Right renal cortex interstitium (tissue), 3 donors: ENCODE measurements at places on chromosomes 3 and 15. TPM values are rescaled to one million over a fixed set of nuclear protein-coding genes. Genes with fewer than 3 reads are reported as not detected.

The C3orf85 gene
- 19.0 TPM for polyA plus RNA-seq

DNA sequence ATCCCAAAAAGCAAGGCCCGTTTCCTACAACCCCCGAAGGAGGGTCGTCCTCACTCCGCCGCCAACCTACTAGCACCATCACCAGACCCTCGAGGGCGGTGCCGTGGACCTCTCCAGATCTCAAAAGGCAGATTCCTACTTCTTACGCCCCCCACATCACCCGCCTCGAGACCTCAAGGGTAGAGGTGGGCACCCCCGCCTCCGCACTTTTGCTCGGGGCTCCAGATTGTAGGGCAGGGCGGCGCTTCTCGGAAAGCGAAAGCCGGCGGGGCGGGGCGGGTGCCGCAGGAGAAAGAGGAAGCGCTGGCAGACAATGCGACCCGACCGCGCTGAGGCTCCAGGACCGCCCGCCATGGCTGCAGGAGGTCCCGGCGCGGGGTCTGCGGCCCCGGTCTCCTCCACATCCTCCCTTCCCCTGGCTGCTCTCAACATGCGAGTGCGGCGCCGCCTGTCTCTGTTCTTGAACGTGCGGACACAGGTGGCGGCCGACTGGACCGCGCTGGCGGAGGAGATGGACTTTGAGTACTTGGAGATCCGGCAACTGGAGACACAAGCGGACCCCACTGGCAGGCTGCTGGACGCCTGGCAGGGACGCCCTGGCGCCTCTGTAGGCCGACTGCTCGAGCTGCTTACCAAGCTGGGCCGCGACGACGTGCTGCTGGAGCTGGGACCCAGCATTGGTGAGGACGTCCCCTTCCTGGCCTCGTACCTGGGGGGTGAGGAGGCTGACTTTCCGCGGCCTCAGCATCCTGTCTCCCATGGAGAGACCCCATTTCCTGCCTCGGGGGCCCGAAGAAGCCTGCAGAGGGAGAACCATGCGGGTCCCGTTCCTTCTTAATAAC lies at the start of gene MYD88:
TSS of gene MYD88 (plus strand) at position 313 of the 842 bp plus-strand sequence. CDS start at position 353, 40 bp downstream.
- DNase-seq: no peak

GRCh38 chr3:77236118-77236517 lies 196.2 kb downstream of the ROBO2 start:
- DNase-seq: no peak

The INO80 gene
- 25.8 TPM for polyA plus RNA-seq

The SRGAP3 gene
- 15.4 TPM for polyA plus RNA-seq

GRCh38 chr3:126347543-126348161 lies 9.6 kb downstream of the KLF15 start:
- no peak for DNase-seq

DNA sequence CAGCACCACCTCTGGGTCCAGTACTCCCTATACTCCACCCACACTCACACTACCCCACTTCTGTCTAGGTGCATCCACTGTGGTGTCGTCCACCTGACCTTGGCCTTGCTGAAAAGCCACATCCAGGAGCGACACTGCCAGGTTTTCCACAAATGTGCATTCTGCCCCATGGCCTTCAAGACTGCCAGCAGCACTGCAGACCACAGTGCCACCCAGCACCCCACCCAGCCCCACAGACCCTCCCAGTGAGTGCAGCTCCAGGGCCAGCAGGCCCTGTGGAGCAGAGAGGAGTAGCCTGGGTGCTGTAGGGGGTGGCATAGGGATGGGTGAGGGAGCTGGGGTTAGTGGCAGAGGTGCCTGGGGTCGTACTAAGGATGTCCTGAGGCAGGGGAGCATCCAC lies 19.4 kb upstream of the ALPK3 start:
- no peak for DNase-seq

- DNase-seq: no peak
Measured at GRCh38 chr15:68428431-68428940, 3.5 kb downstream of the ITGA11 start.

The NANOGP8 gene
- 0.21 TPM for polyA plus RNA-seq

- no peak for DNase-seq
Measured at GRCh38 chr3:32959371-32959770, 7.9 kb downstream of the CCR4 start.

GRCh38 chr3:182092662-182093262 lies 381.0 kb downstream of the SOX2 start:
- DNase-seq: no peak

DNA sequence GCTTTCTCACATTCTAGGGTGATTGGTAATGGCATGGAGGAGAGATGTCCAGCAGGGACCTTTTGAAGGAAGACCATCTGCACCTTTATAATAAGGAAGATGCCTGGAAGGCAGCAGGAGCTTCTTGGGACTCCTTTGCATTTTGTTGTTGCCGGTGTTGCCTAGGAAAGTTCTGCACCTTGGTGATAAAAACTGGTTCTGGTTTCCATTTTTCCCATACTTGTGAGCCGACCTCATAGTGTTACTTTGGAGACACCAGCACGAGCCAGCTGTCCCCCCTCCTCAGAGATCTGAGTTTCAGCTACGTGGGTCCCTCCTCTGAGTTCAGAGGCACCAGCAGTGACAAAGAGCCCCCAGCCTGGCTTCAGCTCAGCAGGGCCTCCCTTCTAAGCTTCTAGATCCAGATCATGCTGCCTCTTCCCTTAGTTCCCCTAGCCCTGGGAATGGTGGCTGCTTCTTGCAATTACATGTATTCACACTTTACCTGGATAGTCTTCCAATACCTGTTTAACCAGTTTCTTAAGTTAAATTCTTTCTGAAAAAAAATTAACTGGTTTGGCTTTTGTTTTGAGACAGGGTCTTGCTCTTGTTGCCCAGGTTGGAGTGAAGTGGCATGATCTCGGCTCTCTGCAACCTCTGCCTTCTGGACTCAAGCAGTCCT lies 18.0 kb upstream of the FSTL1 start:
- DNase-seq: no peak

DNA sequence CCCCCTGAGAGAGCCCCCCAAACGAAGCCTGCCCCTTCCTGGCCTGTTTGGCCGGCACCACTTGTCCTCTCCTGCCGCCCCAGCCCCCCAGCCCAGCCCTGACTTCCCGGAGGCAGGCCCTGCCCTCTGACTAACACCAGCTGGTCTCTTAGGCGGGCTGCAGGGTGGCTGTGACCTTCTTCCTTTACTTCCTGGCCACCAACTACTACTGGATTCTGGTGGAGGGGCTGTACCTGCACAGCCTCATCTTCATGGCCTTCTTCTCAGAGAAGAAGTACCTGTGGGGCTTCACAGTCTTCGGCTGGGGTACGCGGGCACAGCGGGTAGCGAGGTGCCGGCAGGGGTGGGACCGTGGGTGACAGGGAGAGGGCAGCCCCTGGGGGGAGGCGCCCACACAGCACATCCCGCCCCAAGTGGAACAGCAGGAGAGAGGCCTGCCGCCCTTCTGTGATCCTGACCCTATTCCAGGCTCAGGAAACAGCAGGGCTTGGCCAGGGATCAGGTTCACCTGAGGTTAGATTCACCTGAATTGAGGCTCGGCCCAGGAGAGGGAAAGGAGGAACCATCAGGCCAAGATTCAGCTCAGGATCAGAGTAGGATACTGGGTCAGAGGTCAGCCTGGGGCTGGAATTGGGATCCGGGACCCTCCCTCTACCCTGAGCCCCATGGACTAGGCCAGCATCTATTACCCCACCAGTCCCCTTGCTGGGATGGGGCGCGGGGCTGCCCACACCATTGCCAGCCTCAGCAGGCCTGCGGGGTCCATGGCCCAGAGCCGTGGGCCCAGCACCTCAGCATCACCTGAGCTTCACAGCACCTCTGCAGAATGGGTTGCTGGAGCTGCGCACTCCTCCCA lies 21.9 kb downstream of the PTH1R start:
- DNase-seq: no peak

The EPHA6 gene
- polyA plus RNA-seq: 1.0 TPM

The SLCO2A1 gene
- polyA plus RNA-seq: 16.1 TPM

DNA sequence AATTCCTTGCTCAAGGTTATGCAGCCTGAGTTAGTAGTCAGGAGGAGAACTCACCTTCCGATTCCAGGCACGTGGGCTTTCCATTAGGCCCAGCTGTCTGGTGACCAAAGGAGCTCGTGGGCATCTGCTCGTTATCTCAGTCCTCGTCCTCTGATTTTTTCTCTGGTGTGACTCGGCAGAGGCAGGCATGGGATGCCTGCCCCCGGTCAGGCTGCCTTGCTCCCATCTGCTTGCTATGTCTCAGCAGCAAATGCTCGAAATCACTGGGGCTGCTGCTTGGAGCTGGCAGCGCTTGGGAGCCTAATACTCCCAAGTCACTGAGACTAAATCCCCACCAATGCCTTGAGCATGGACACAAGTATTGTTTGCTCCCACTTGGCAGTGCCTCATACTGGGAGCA lies 84.5 kb upstream of the NMNAT3 start:
- DNase-seq: no peak

- DNase-seq: no peak
Measured at GRCh38 chr3:190301591-190301990, 20.7 kb downstream of the CLDN1 start.

GRCh38 chr3:52930748-52931147 lies 33.4 kb upstream of the STIMATE start:
- no peak for DNase-seq

The ZCWPW2 gene
- polyA plus RNA-seq: 1.7 TPM

The ITIH1 gene
- polyA plus RNA-seq: 0.48 TPM

- DNase-seq: no peak
Measured at GRCh38 chr3:58022490-58022889, 14.3 kb downstream of the FLNB start.

DNA sequence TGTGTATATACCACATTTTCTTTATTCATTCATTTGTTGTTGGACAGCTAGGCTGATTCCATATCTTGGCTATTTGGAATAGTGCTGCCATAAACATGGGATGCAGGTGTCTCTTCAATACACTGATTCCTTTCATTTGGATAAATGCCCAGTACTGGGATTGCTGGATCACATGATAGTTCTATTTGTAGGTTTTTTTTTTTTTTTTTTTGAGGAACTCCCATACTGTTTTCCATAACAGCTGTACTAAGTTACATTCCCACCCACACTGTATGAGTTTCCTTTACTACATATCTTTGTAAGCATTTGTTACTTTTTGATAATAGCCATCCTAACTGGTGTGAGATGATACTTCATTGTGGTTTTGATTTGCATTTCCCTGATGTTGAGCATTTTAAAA lies 437.7 kb downstream of the DIPK2A start:
- DNase-seq: no peak

The FES gene
- 14.1 TPM for polyA plus RNA-seq

DNA sequence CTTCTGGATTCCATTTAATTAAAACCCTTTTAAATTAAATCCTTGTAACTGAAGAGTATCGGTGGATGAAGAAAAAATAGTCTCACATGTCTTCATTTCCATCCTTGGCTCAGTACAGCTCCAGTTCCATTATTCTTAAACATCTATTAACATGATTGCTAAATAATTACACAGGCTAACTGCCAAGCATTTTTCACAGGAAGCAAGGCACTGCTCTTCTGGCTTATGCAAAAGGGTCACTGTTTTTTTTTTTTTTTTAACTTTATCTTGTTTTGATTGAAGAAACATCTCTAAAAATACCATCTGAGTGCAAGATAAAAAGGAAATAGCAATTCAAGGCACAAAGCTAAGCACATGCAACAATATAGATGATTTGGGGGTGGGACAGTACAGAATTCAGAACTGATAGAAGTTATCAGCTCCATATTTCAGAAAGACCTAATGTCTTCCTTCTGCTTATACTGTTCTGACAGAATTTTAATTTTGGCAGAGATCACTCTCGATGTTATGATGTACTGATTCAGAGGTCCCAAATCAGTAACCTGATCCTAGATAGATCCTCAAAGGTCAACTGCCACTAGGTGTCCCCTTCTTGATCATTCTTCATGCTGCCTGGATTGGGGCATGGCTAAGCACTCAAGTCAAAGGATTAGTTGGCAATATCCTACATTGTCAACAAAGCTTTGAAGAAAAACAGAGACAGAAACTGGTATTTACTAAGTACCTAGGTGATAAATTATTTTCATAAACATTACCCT lies 57.8 kb upstream of the ACTC1 start:
- peak; percentile 15 for DNase-seq

GRCh38 chr15:85547386-85547785 lies 167.0 kb downstream of the AKAP13 start:
- no peak for DNase-seq

The KNG1 gene
- 144 TPM for polyA plus RNA-seq

The TKT gene
- polyA plus RNA-seq: 91.9 TPM

The CFAP91 gene
- polyA plus RNA-seq: 18.8 TPM

The CSTA gene
- polyA plus RNA-seq: 0.93 TPM

- no peak for DNase-seq
Measured at GRCh38 chr15:47588958-47589357, 128.3 kb upstream of the SEMA6D start.

The RASA2 gene
- 20.4 TPM for polyA plus RNA-seq

DNA sequence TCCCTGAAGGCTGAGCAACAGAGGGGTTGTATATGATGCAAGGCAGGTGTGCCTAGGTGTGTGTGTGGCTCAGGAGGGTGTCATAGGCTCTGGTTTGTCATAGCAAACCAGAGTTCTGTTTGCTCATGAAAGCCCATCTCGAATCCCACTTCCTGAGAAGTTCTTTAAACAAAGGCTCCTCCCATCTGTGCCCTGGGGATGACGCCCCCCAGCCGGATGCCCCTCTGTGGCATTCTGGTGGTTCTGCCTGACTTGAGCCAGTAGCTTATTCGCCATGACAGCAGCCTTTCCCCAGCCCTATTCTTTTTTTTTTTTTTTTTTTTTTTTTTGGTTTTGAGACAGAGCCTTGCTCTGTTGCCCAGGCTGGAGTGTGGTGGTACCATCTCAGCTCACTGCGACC lies 45.4 kb downstream of the PDIA5 start:
- DNase-seq: no peak

DNA sequence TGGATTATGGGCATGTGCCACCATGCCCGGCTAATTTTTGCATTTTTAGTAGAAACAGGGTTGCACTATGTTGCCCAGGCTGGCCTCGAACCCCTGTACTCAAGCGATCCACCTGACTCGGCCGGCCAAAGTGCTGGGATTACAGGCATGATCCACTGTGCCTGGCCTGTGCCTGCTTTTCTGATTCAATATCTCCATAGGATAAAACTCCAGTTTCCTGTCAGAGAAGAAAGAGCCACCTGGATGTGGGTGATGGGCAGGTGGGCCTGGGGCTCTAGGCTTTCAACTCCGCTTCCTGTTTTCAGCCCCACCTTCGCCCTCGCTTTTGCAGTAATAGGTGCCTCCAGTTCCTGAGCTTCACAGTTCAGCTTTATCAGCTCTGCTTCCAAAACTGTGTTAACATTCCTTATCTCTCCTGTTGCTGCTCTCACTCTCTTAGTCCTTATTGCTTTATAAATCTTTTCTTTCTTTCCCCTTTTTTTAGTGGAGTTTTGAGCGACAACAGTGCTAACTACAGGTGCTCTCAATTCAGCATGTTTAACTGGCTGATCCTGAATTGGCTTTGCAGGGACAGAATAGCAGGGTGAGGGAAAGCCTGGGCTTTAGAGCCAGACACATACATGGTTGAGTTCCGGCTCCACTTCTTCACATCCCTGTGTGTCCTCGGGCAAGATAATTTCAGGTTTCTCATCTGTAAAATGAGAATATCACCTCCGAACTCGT lies 21.1 kb upstream of the PDE8A start:
- DNase-seq: no peak

The ZIC1 gene
- not detected for polyA plus RNA-seq

DNA sequence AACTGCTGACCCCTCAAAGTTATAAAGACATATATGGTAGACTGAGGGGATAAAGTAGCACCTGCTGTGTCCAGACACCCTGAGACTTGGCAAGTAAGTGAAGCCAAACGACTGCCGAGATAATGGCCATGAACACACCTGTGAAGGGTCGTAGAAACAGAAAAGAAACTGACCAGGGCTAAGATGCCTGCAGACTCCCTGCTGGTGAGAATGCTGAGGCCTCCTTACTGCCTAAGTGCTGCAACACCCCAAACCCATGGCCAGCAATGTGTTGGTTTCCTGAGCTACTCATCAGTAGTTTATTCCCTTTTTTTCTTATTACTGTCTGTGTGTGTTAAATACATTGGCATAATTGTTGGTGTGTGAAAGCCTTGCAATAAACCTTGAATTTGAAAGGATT lies 233.8 kb downstream of the ZNF385D start:
- DNase-seq: no peak

The CHRM5 gene
- 0.17 TPM for polyA plus RNA-seq
